Calu3 (cell line): ENCODE measurements at places on chromosomes 5 and 9. TPM values are rescaled to one million over a fixed set of nuclear protein-coding genes. Genes with fewer than 3 reads are reported as not detected.

IFNE gene
- total RNA-seq = 8.3 and 8.4 TPM in 2 replicates

IRGM gene
- not detected in 2 replicates for total RNA-seq

SURF4 gene
- 128 and 129 TPM in 2 replicates for total RNA-seq

RMI1 gene
- total RNA-seq = 13.4 and 15.4 TPM in 2 replicates

TENT4A gene
- 34.4 and 39.9 TPM in 2 replicates for total RNA-seq

IRX1 gene
- total RNA-seq = not detected in 2 replicates

NR6A1 gene
- total RNA-seq = 5.9 and 6.7 TPM in 2 replicates

ENTPD2 gene
- total RNA-seq = 3.8 and 5.8 TPM in 2 replicates

TGFBI gene
- total RNA-seq = 41.4 and 95.2 TPM in 2 replicates

SPRY4 gene
- total RNA-seq = 23.6 and 29.4 TPM in 2 replicates

SLC1A1 gene
- total RNA-seq = 71.6 and 81.4 TPM in 2 replicates

SPTAN1 gene
- total RNA-seq = 332 and 344 TPM in 2 replicates

PCDHB15 gene
- total RNA-seq = 1.1 and 1.4 TPM in 2 replicates

LCN10 gene
- 0.33 and 1.9 TPM in 2 replicates for total RNA-seq

NAIP gene
- total RNA-seq = 9.0 and 11.4 TPM in 2 replicates

PLAC8L1 gene
- 1.4 and 3.8 TPM in 2 replicates for total RNA-seq

CFAP90 gene
- total RNA-seq = not detected in 2 replicates

IL31RA gene
- total RNA-seq = 2.4 and 3.2 TPM in 2 replicates

INSL4 gene
- total RNA-seq = 0.44 and 0.54 TPM in 2 replicates

LURAP1L gene
- total RNA-seq = 48.7 and 52.7 TPM in 2 replicates
